A549 treated with dexamethasone at 1 μM for 4 hours (cell line): ENCODE measurements at places on chromosomes 12 and 14. TPM values are rescaled to one million over a fixed set of nuclear protein-coding genes. Genes with fewer than 3 reads are reported as not detected.

The CLEC4C gene
- not detected in 5 replicates for total RNA-seq

The FERMT2 gene
- 41.7 to 55.8 TPM (median 51.1 TPM) in 5 replicates for total RNA-seq

The POU6F1 gene
- 0.61 to 2.3 TPM (median 1.5 TPM) in 5 replicates for total RNA-seq

The CLEC2A gene
- not detected in 5 replicates for total RNA-seq

The RPL10L gene
- total RNA-seq, result not detected in 5 replicates

The RNASE2 gene
- not detected in 5 replicates for total RNA-seq

The COCH gene
- 21.4 to 25.7 TPM (median 23.9 TPM) in 5 replicates for total RNA-seq

The TGFB3 gene
- 0.54 to 0.90 TPM (median 0.75 TPM) in 5 replicates for total RNA-seq

The RD3L gene
- not detected in 5 replicates for total RNA-seq

The CNPY2 gene
- 120 to 144 TPM (median 126 TPM) in 5 replicates for total RNA-seq

The KRT77 gene
- not detected in 5 replicates for total RNA-seq

The CHFR gene
- 19.1 to 25.7 TPM (median 23.0 TPM) in 5 replicates for total RNA-seq

The JPH4 gene
- total RNA-seq, result 0.07 to 0.14 TPM (median 0.13 TPM) in 5 replicates

The TGM1 gene
- 0.82 to 1.4 TPM (median 1.1 TPM) in 5 replicates for total RNA-seq
